NCI-H1417 (cell line): ENCODE measurements at places on chromosomes 6 and 20.

DNA sequence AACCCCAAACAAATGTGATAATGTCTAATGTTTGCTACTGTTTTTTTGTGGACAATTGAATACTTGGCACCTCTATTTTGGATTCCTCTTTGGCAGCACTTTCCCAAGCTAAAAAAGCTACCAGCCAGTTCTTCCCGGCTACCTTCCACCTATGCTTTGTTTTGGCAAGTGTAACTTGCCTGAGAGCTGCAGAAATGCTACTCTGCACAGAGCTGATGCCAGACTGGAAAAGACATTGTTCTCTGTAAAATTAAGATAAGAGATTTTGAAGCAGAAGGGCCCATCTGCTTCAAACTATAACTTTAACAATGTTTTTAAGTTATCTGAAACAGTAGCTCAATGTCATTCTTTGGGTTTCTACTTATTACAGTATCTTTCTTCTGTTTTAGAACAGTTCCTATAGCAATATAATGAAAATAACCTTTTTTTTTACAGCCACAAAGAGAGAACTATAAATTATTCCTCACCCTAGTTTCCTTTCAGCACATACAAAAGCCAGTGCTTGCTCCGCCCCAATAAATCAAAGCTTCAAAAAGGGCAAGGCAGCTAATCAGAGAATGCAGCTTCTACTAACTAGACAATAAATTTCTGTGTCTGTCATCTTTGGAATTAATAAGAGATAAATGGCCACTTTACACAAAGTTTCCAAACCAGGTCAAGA is 183.1 kb downstream of the UBE3D start:
- DNase-seq, result no peak

DNA sequence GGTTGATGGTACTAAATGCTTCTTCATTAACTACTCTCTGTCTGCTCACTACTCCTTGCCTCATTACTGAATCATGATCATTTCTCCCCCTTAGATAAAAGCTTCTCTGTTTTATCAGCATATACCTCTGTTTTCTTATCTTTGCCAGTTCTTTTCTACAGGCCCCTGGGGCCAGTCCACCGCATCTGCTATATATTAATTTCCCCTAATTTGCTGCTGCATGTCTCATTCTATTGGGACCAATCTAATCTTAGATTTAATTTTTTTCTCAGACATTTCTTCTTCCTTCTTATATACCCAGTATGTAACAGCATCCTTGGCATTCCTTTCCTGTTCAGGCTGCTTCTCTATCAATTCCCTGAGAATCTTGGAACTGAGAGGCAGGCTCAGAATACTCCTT is 51.2 kb downstream of the GRIK2 start:
- no peak for DNase-seq

DNA sequence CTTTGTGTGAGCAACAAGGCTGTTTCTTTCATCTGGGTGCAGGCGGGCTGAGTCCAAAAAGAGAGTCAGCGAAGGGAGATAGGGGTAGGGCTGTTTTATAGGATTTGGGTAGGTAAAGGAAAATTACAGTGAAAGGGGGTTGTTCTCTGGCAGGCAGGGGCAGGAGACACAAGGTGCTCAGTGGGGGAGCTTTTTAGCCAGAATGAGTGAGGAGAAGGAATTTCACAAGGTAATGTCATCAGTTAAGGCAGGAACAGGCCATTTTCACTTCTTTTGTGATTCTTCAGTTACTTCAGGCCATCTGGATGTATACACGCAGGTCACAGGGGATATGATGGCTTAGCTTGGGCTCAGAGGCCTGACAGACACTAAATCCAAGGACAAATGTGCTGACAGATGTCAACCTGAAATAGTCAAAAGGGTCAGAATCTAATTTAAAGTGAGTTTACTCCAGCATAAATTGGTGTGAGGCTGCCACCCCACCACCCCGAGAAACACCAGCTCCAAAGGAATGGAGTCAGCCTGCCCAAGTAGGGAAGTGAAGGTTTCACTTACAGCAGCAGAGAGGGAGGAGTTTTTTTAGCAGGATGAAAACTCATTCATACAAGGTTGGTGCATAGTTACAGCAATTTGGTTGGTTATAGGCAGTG is 560.0 kb upstream of the CDH4 start:
- DNase-seq, result no peak

DNA sequence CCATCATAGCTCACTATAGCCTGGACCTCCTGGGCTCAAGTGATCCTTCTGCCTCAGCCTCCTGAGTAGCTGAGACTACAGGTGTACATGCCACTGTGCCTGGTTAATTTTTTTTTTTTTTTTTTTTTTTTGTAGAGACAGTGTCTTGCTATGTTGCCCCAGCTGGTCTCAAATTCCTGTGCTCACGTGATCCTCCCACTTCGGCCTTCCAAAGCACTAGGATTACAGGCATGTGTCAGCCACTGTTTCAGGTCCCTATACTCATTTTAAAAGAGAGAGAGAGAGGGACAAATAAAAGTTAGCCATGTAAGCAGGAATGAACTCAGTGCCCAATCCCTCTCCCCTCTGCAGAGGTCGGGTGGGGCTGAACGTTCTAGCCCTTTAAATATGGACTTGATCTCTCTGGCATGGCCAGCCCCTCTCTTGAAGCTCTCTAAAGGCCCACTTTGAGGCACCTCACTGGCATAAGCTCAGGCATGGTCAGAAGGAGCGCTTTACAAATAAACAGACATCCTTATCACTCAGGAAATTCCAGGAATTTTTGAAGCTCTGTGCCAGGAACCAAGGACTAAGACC is 9.0 kb upstream of the SERPINB1 start:
- no peak for DNase-seq

GRCh38 chr6:139135578-139136545 is 982 bp downstream of the HECA start:
- DNase-seq, result peak; percentile 71

GRCh38 chr20:45311589-45312211 is 3.6 kb upstream of the MATN4 start:
- peak; percentile 39 for DNase-seq

- no peak for DNase-seq
These were observed 248.0 kb upstream of the QKI start for GRCh38 chr6:163166507-163166906.

GRCh38 chr6:44489910-44490604 is 102.6 kb downstream of the CDC5L start:
- DNase-seq, result no peak

DNA sequence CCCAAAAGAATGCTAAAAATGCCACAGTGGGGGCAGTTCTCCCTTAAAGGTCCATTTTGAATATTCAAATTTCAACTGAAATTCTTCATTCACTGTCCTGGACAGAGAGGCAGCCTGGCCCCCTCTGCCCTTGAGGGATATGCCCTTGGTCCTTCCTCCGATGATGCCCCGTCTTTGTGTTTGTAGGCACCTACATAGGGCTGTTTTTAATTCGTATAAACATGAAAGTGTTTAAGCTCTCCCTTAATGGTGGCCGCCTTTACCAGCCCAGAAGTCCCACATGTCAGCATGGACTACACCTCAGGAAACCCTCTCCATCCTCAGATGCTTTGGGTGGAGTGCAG is 70.2 kb downstream of the SSR1 start:
- DNase-seq, result no peak

- DNase-seq, result peak; percentile 6
These were observed 3.1 kb downstream of the PXDC1 start for GRCh38 chr6:3748208-3749066.

DNA sequence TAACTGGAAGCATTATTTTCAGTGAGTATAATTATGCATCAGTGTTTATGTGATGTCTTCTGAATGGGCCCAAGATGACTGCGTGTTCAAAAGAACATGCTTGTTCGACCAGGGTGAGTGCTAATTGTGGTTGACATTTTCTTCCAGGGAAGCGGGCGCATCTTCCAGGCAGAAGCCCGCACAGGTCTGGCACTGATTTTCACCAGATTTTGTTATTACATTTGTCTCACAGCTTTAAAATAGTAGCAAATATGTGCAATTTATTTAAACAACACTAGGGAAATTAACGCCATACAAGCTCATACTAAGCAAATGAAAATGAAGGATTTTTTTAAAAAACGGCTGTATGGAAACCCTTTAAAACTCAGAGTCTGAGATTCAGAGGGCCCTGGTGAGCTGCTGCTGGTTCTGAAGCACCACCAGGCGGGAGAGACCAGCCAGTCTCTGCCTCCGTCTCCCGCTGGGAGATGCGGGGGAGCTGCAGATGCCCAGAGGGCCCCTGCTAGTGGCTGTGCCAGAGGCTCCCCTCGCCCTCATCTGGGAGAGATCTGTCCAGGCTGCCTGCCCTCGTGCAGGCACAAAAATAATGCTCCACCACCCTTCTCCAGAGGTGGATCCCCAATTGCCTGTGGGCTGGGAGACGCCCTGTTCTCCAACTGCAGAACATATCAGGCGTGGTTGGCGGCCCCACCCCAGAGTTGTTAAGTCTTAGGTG is 297.0 kb downstream of the TAF4 start:
- DNase-seq, result no peak

- peak; percentile 21 for DNase-seq
These were observed 21.8 kb downstream of the FAM209B start for GRCh38 chr20:56554869-56555268.

DNA sequence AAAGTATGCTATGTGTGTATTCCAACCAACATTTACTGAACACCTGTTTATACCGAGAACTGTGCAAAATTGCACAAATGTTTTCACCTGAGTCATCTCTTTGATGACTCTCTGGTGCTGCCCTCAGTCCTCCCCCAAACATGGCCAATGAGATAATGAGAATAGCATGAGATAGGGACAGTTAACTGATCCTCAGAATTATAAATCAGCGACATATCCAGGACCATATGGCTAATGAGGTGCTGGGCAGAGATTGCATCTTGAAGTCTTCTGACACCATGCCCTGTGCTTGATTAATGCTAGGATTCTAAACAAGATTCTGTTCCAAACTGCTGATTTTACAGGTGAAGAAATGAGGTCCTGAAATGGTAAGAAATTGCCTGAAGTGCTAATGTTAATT is 13.0 kb downstream of the CLVS2 start:
- no peak for DNase-seq

GRCh38 chr6:168715643-168716481 is 274.9 kb downstream of the SMOC2 start:
- DNase-seq, result peak; percentile 39

DNA sequence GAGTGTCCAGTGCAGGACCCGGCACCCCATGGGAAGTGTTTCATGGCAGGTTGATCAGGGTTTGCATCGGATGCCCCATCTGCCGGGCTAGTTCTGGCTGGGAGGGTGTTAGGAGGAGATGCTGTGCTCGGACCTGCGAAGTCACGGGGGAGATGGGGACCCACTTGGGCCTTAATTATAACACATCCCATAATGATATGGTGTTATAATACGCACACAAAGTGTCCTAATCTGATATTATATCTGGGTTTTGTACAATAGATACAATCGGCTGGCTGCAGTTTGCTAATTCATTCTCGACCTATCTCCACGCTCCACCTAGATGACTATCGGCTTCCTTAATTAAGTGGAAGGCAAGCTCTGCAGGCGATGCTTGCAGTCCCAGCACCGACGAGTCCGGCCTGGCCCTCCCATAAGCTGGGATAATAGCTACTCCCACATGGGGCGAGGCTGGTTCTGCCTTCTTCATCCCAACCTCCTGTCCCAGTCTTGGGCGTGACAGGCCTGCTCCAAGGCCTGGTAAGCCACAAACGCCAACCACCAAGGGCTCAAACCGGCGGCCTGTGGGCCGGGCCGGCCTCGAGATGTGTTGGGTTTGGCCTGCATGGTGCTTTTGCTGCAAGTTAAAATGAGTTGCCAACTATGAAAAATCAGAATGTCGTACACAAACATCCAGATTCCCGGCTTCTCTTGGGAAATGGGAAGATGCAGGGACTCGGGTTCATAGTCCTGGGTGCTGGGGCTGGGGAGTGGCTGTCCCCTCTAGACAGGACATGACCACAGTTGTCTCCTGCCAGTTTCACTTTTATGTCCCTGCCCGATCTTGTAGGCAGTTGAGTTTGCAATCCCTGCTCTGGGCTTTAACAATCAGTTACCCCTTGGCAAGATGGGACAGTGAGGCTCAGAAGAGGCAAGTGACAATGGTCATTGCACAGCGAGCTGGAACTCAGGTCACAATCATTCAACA is 32.7 kb downstream of the CEBPB start:
- DNase-seq, result no peak

GRCh38 chr6:12112540-12113189 is 100.6 kb downstream of the HIVEP1 start:
- no peak for DNase-seq

- peak; percentile 15 for DNase-seq
These were observed 347.9 kb upstream of the TSHZ2 start for GRCh38 chr20:52624281-52624680.

DNA sequence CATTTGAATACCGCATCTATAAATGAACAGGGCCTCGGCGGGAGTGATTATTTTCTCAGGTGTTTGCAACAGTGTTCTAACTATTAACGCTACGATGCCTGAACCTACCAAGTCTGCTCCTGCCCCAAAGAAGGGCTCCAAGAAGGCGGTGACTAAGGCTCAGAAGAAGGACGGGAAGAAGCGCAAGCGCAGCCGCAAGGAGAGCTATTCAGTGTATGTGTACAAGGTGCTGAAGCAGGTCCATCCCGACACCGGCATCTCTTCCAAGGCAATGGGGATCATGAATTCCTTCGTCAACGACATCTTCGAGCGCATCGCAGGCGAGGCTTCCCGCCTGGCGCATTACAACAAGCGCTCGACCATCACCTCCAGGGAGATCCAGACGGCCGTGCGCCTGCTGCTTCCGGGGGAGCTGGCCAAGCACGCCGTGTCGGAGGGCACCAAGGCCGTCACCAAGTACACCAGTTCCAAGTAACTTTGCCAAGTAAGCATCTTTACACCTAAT is 70.9 kb downstream of the HFE start:
- no peak for DNase-seq

- DNase-seq, result no peak
These were observed 13.5 kb upstream of the HLA-DQA1 start for GRCh38 chr6:32623693-32624092.

DNA sequence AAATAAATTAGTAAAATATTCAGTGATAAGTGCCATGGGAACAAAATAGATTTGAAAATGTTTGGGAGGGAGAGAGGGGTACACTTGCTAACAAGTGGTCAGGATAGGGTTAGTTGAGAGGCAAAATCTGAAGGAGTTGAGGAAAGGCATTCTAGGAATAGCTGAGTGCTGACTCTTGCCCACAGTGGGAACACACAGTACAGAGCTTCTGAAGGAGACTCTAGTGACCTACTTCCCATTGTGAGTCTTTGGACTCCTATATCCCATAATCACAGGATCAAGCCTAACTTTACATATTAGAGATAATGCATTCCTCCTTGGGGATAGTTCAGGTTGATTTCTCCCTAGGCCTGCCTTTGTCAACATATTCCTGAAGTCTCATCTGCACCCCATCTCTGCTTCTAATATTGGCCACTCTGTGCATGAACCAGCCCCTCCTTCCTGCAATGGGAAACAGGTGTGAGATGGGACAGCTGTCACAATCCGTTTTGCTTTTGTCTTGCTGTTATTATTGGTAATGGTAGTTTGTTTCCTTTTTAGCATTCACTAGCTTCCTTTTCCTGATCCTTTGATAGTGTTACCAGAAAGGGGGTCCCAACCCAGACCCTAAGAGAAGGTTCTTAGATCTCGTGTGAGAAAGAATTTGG is 2.6 kb upstream of the TRIM38 start:
- DNase-seq, result no peak

DNA sequence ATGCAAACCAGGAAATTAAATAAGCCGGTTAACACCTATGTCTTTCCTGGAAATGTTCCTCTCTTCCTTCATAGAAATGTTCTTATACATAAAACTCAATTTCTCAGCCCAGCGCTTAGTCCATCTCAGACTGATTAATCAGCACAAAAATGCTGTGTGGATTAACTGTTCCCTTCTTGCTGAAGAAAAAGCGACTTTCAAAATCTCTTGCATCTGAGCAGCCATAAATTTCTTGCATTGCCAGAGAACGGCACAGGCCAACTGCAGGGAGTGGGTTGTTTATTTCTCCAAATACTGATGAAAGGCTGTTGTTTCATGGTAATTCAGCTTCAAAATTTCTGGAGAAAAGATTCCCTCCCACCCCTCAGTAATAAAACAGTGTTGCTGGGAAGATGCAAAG is 517.6 kb downstream of the BTBD3 start:
- no peak for DNase-seq
